ENCODE measurements at places on chromosomes 3 and 15.

GRCh38 chr3:65039754-65040210 is 352.0 kb upstream of the ADAMTS9 start:
- ATAC-seq, result no peak

GRCh38 chr3:170745211-170745718 is 124.7 kb downstream of the RPL22L1 start:
- ATAC-seq, result peak; percentile 54

GRCh38 chr15:75178171-75178937 is 23.3 kb upstream of the C15orf39 start:
- ATAC-seq, result no peak

- no peak for ATAC-seq
Observed at GRCh38 chr3:116445990-116446389, 703 bp upstream of the LSAMP start.

- peak; percentile 95 for ATAC-seq
Observed at GRCh38 chr3:111761309-111761795, 97.7 kb upstream of the PHLDB2 start.

DNA sequence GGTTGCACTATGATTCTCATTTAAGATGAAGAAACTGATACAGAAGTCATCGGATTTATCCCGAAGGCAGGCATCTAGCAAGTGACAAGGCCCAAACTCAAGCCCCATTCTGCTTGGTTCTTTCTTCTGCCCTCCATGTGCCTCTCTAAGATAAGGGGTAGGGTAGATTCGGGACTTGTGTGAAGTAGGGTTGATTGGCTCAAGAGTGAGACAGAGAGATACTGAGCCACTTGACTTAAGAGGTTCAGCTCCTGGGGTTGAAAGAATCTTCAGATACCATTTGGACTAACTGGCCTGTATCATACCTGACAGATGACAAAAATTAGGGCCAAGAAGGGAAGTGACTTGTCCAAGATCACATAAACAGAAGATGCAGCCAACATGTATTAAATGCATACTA is 891 bp downstream of the RFT1 start:
- ATAC-seq, result no peak

- ATAC-seq, result no peak
Observed at GRCh38 chr3:40185029-40185695, 124.3 kb upstream of the EIF1B start.

- no peak for ATAC-seq
Observed at GRCh38 chr3:129890125-129890524, 3.4 kb downstream of the TMCC1 start.

- peak; percentile 42 for ATAC-seq
Observed at GRCh38 chr3:120637851-120638559, 41.9 kb downstream of the NDUFB4 start.

GRCh38 chr3:188853856-188854771 is 317.7 kb upstream of the TPRG1 start:
- peak; percentile 96 for ATAC-seq

GRCh38 chr15:72203507-72203837 is 5.9 kb upstream of the GRAMD2A start:
- ATAC-seq, result peak; percentile 90

DNA sequence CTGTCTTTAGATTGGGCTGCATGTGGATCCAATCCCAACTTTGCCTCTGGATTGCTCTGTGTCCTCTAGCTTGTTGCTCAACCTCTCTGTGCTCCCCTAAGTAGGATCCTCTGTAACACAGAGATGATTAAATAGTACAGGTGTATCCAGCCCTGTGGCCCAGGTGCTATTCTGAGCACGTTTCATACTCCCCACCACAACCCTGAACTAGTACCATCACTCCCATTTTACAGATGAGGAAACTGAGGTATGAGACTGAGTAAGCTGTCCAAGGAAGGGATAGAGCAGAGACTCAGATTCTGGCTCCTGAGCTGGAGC is 7.2 kb downstream of the ISG20 start:
- ATAC-seq, result no peak

DNA sequence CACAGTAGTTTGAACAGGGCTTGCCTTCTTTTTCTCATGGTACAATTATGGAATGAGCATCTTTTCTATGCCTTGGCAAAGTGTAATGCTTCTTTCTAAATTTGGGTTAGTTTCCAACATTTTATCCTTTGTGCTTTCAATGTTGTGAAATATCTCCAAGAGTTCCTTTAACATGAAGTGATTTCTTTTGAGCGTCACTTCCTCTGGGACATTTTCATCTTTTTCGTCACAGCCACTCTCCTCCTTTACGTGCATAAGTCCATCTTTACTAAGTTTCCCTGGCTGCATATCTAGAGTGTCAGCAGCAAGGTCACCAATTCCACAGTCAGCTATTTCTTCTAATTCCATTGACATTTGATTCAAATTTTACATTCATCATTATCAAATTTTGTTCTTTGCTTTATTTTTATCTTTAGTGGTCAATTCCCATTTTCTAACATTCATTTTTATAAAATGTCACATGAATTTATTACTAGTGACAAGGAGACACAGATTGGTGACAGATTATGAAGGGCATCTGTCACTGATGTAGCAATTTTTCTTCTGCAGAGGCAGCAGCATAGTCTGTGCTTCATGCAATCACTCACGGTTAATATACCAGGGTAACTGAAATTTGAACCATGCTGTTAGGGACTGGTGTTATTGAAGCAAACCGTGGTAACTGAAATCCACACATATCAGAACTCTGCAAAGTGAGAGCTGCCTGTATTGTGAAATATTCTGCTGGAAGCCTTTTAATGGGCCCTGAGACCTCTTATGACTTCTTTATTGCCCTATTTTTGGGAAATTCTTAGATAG is 126.5 kb upstream of the THBS1 start:
- no peak for ATAC-seq

- no peak for ATAC-seq
Observed at GRCh38 chr3:105367063-105367405, 325 bp downstream of the ALCAM start.

DNA sequence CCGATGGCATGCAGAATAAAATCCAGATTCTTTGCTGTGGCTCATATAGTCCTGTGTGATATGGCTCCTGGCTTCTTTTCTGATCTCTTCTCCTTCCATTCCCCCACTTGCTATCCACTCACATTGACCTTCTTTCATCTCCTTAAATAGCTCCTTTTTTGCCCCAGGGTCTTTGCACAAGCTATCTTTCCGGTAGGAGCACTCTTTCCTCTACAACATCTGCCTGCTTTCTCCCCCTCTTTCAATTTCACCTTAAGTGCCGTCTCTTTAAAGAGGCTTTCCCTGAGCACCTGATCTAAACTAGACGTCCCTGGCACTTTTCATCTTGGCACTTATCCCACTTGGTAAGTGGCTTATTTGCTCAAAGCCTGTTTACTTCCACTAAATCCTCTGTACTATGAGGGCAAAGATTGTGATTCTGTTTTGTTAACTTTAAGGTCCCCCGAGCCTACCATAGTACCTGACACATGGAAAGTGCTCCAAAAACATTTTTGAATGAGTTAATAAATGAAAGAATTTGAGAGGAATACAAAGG is 323.3 kb upstream of the TLE3 start:
- no peak for ATAC-seq

DNA sequence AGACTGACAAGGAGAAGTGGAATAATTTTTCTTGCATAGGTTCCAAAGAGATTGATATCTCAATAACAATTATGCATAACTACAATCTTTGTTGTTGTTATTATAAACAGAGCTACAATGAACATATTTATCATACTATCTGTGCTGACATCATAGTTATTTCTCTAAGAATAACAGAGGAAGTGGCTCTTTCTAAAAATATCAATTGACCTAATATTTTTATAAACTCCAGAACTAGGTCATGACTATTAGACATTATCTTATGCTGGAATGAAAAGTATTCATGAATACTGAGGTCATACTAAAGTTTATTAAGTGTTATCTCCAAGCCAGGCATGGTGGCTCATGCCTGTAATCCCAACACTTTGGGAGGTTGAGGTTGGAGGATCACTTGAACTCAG is 114.1 kb downstream of the DCLK3 start:
- no peak for ATAC-seq

- ATAC-seq, result no peak
Observed at GRCh38 chr3:123439806-123440580, 8.9 kb downstream of the ADCY5 start.

GRCh38 chr3:72510247-72510646 is 338.0 kb downstream of the SHQ1 start:
- no peak for ATAC-seq

DNA sequence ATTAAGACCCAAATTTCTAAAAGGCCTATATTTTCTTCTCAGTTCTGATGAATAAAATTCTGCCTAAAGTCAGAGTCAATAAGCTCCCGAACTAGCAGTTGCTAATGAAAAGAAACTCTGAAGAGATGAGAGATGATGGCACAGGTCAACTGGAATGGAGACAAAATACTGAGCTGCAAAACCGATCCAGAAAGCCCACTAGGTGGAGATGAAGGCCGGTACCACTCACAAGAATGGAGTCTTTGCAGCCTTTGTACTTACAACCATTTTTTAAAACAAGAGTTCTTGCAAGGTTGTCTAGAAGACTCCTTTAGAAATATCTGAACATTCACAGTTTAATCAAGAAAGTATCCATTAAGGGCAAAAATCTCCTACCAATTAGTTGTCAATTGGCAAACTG is 119.9 kb upstream of the TJP1 start:
- ATAC-seq, result no peak

Data from esophagus mucosa (tissue), 1 donor.